Stimulated activated CD8-positive, alpha-beta memory T cell treated with anti-CD3 and anti-CD28 coated beads, Interleukin-4, amount 100 ng/mL, for 48 hours (primary cell): ENCODE measurements at places on chromosomes 12 and 14.

GRCh38 chr14:64190974-64191502 is 103.1 kb downstream of the ESR2 start:
- DNase-seq: no peak

GRCh38 chr12:106118-106591 is 39.6 kb downstream of the IQSEC3 start:
- no peak for DNase-seq

- DNase-seq: no peak
Measured at GRCh38 chr14:69999261-69999674, 120.1 kb downstream of the SMOC1 start.

GRCh38 chr14:21070083-21070609 is at the start of gene ARHGEF40:
Gene ARHGEF40 (plus strand): TSS chr14:21070304. CDS start chr14:21070397, 93 bp downstream.
- DNase-seq: peak; percentile 49

DNA sequence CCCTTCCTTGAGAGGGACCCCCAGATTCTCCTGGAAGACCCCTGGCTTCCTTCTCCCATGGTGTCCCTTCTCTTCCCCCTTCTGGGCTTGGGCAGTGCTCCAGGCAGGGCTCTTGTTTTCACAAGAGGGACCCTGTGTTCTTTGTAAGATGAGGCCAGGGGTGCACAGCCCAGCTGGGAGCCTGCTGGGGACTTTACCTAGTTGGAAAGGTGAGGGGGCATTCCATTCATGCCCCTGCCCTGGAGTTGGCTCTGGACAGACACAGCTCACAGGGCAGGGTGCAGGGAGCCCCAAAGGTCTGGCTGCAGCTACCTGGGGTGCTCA is 31.2 kb downstream of the ISCA2 start:
- no peak for DNase-seq

- DNase-seq: no peak
Measured at GRCh38 chr12:11437966-11438365, 42.6 kb upstream of the PRB2 start.

DNA sequence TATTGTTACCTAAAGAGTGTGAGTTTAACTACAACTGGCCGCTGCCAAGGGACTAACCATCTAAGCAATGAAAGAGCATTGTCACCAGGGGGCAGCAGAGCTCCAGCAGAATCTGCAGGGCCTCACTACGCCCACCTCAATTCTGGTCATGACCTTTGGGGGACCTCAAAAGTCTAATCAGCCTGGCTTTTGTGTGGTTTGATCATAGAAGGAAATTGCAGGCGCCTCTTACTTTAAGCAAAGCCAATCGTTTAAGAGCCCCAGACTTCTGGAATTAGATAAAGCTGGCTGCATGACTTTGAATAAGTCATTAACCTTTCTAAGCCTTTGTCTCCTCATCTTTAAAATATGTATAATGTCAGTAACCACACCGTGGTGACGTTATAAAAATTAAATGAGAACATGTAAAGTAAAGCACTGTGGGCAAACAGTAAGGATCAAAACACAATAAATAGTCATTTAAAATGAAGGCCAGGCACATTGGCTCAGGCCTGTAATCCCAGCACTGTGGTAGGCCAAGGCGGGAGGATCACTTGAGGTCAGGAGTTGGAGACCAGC is 58.6 kb downstream of the TBX3 start:
- peak; percentile 75 for DNase-seq

GRCh38 chr12:120470150-120470784 is 719 bp upstream of the SRSF9 start:
- peak; percentile 29 for DNase-seq

- DNase-seq: peak; percentile 10
Measured at GRCh38 chr12:130418251-130418650, 80.6 kb downstream of the PIWIL1 start.

- peak; percentile 46 for DNase-seq
Measured at GRCh38 chr14:88002421-88003075, 2.4 kb upstream of the GPR65 start.

DNA sequence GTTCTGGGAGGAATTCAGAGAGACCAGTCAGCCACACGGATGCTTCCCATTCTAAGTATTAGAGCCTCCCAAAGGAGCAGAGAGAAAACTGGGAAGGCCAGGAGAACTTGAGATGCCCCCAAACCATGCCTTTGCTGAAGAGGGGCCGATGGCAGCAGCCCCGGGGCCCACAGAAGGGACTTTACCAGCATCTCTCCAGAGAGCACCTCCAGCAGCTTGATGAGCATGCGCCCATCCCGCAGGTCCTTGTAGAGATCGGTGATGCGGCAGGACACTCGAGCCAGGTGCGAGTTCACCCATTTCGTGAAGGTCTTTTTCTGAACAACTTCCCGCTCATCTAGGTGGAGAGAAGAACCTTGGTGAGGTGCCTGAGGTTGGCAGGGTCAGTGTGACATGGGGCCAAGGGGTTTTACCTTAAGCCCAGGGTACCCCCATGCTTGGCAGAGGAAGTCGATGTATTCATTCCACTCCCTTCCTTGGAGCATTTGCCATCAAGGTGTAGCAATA is 74.9 kb downstream of the SPTB start:
- no peak for DNase-seq

GRCh38 chr12:104668274-104668718 is 211.5 kb downstream of the CHST11 start:
- no peak for DNase-seq

GRCh38 chr12:29796823-29797263 is 13.1 kb upstream of the TMTC1 start:
- DNase-seq: no peak

- DNase-seq: no peak
Measured at GRCh38 chr14:51677266-51677665, 25.6 kb downstream of the FRMD6 start.

DNA sequence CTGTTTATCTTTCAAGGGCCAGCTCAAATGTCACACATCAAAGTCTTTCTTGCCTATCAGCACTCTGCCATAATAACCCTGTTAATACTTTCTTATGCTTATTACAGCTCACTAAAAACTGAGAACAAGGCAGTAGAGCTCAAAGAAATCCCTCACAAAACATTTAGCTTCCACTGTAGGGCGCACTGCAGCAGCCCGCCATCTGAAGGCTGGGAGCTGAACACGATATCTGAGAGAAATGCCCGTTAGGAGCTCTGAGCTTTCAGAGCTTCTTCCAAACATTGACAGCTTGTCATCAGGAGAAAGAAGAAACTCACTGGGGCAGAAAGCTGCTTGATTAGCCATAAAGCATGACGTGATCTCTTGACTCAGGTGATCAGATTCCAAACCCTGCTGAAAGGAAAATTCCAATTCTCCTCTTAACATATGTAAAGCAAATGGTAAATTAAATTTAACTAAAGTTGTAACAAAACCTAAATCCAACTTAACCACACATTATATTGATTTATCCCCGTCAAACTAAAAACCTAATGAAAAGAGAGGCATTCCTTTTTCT is 175.7 kb downstream of the C12orf50 start:
- no peak for DNase-seq

GRCh38 chr14:91374287-91374878 is 43.2 kb downstream of the CCDC88C start:
- DNase-seq: no peak

DNA sequence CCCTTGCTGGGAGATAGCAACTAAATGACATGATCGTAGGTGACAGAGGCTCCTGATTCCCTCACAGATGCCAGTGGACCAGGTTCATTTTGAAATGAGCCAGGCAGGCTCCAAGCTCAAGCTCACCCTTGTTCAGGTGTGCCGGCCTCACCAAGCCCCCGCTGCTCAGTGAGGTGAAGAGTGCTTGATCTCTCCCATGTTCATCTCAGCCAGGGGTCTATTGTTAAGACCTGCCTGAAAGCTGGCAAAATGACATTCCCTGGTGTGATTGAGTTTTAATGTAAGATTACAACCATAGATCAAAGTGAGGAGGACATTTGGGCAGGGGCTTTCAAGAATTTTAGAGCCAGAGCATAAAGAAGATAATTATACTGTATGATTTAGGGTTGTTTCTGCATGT is 497.9 kb downstream of the EGLN3 start:
- no peak for DNase-seq

GRCh38 chr12:32854716-32855115 is 41.9 kb downstream of the PKP2 start:
- DNase-seq: no peak

DNA sequence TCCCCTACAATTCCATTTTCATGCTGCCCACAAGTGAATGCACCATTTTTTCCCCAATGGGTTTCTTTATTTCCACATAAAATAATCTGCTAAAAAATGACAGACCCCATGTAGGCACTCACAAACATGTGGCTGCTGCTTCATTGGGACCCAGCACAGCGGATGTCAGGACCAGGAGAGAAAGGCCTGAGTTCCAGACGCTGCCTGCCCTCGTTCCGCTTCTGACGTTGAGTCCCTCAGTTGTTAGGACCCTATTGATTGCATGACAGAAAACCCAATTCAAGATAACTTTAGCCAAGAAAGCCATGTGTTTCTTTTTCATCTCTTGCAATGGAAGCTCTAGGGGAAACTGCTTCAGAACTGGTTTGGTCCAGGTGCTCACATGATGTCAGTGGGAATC is 34.6 kb downstream of the ADGRD1 start:
- no peak for DNase-seq

GRCh38 chr14:77052281-77053044 is 24.0 kb upstream of the IRF2BPL start:
- no peak for DNase-seq

DNA sequence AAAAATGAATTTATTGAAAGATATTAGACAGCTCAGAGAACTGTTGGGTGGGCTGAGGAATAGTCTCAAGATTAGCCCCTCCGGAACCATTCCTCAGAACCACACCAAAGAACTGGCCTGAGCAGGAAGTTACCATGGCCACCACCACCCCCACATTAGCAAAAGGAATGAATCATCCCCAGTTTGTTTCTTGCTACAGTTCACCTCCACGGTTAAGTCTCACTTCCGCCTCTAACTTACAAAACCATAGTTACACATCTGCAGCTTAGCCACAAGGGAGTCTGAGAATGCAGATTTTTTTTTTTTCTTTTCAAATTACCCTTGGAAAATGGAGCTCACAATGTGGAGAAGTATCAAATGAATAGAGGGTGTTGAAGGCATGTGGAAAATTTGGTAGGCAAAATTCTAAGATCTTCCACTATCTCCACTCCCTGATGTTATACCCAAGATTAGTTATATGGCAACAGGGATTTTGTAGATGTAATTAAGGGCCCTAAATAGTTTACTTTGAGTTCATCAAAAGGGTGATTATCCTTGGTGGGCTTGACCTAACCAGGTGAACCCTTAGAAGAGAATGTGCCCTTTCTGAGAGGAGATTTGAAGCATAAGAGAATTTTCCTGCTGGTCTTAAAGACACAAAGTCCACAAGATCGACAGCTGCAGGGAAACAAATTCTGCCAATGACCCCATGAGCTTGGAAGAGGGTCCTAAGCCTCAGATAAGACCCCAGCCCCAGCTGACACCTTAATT is 129.8 kb upstream of the KRR1 start:
- peak; percentile 64 for DNase-seq

DNA sequence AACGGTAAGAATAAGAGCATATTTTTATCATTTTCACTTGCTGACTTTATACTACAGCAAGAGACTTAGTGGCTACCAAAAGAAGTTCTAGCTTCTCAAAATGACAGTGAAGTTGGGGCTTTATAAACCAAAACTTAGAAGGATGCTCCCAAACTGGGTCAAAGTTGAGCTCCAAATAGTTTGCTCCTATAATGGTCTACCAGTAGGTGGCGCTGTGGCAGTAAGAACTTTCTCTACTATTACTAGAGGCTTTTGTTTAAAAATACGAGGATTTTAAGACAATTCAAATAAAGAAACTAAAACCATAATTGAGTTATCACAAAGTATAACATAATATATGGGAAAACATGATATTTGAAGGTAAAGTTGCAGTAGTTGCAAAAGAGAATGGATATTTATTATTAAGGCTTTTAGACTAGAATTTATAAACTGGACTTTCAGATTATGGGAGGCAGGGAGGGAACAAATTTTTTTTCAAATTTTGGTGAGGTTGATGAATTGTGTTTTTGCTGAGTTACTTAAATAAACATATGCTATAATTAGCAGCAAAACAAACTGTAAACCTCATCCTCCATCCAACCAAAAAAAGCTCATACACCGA is 75.0 kb downstream of the TGFB3 start:
- DNase-seq: peak; percentile 85

GRCh38 chr14:70188659-70189455 is at the start of gene SLC8A3:
Gene SLC8A3 (minus strand): TSS chr14:70188951. CDS start chr14:70168422, 20,529 bp downstream.
- DNase-seq: peak; percentile 48

GRCh38 chr14:66624336-66624937 is 116.5 kb downstream of the GPHN start:
- DNase-seq: peak; percentile 46

GRCh38 chr12:130924966-130925665 is 28.6 kb upstream of the ADGRD1 start:
- no peak for DNase-seq

DNA sequence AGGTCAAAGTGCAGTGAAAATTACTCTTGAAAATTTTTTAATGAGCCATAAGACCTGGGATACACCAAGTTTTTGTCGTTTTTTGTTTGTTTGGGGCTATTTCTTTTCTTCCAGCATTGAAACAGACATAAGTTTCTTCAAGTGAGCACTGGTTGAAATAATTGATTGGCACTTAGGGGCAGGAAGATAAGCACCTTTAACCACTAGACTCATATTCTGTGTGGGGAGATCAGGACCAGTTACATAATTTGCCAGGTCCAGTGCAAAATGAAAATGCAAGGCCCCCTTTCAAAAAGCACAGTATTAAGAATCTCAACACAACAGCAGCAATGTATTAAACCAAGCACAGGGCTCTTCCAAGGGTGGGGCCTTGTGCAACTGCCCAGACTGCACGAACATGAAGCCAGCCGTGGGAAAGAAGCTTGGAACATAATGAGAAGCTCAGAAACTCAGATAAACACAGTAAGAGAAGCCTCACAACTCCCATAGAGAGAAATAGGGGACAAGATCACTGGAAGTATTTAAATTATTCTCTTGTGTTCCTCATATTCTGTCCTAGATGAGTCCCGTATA is 3.2 kb upstream of the TCP11L2 start:
- DNase-seq: no peak

GRCh38 chr12:9380650-9381049 is 172.5 kb upstream of the PZP start:
- DNase-seq: no peak

DNA sequence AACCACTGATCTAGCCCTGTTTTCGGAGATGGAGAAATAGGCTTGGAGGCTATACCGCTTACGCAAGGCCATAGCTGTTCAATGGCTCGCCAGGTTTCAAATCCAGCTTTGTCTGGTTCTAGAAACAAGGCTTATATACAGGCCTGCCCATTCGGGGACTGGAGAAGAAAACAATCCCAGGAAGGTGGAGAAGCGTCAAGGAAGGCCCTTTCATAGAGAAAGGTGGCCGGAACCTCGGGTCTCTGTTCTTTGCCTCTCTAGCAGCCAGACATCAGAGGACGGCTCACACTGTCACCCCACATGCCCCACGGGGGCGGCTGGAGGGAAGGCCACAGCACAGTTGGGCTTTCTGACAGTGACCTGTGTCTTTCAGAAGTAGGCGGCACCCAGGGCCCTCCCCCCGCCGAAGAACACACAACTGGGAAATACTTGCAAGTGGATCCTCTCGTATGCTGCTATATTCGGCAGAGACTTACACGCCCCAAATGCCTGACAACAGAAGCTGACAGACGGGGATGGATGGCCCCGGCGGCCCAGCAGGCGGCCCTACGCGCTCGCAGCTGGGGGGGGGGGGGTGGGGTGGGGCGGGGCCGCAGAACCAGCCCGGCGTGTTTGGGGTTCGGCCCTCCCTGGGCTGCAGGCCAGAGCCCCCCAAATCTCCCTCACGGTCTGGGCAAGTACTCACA is 4.5 kb upstream of the SETD1B start:
- peak; percentile 72 for DNase-seq

GRCh38 chr12:10381928-10382628 is 7.8 kb downstream of the KLRK1 start:
- peak; percentile 46 for DNase-seq

GRCh38 chr12:116142936-116143898 is 134.3 kb downstream of the MED13L start:
- no peak for DNase-seq
